CD4-positive, alpha-beta T cell treated with Interleukin-17A for 1 hour (primary cell): ENCODE measurements at places on chromosomes 16 and 17.
A peak's percentile ranks its signal among the peaks of the same experiment; 100 is the strongest.

- DNase-seq: no peak
Observed at GRCh38 chr17:78418326-78419026, 40.0 kb downstream of the PGS1 start.

- no peak for DNase-seq
Observed at GRCh38 chr17:347309-347899, 5.2 kb downstream of the RPH3AL start.

DNA sequence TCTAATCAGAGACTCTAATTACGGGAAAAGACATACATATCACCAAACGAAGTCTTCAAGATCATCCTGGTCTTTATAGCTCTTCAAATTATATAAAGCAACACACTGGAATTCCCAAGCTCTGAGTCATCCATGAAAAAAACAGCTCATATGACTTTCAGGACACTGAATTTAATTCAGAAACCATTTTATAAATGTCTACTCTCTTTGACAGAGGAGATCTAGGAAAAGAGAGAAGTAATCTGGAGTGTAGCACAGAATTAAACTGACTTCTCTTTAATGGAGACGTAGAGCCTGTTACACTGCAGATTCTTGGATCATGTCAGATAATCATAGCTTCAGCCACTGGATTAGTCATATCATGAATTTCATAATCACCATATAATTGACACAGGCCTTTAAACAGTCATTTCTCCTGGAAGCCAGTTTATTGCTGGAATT, 86.8 kb upstream of the WSB1 start:
- no peak for DNase-seq

GRCh38 chr17:69357701-69358100, 30.8 kb upstream of the ABCA5 start:
- no peak for DNase-seq

- peak; percentile 62 for DNase-seq
Observed at GRCh38 chr17:17819561-17819995, 17.2 kb downstream of the SREBF1 start.

- no peak for DNase-seq
Observed at GRCh38 chr17:4332296-4332970, 34.0 kb downstream of the UBE2G1 start.

DNA sequence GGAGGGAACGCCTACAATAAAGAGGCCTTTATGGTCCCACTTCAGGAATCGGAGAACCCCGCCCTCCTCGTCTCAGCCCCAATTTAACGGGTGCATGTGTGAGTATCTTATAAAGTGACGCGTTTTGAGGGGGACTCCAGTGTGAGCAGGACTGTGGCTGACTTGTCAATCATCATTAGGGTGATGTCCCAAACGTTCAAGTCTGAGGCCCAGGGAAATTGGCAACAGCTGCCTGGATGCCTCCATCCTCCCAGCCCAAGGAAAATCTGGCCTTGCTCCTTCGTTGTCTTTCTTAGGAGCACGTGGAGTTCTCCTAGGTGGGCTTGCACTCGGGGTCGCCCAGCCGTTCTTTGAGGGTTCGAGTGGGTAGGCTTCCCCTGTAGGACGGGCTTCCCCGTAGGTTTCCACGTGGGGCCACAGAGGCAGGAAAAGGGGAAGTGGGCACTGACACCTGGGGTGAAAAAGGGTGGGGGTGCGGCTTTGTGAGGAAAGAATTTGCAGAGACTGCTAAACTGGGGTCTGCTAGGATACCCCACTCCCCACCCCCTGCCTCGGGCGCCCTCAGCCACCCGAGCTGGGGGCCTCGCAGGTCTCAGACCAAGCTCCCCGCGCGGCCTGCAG, 561 bp upstream of the HERPUD1 start:
- DNase-seq: peak; percentile 24

- no peak for DNase-seq
Observed at GRCh38 chr17:19644493-19645210, 3.9 kb upstream of the ALDH3A2 start.

DNA sequence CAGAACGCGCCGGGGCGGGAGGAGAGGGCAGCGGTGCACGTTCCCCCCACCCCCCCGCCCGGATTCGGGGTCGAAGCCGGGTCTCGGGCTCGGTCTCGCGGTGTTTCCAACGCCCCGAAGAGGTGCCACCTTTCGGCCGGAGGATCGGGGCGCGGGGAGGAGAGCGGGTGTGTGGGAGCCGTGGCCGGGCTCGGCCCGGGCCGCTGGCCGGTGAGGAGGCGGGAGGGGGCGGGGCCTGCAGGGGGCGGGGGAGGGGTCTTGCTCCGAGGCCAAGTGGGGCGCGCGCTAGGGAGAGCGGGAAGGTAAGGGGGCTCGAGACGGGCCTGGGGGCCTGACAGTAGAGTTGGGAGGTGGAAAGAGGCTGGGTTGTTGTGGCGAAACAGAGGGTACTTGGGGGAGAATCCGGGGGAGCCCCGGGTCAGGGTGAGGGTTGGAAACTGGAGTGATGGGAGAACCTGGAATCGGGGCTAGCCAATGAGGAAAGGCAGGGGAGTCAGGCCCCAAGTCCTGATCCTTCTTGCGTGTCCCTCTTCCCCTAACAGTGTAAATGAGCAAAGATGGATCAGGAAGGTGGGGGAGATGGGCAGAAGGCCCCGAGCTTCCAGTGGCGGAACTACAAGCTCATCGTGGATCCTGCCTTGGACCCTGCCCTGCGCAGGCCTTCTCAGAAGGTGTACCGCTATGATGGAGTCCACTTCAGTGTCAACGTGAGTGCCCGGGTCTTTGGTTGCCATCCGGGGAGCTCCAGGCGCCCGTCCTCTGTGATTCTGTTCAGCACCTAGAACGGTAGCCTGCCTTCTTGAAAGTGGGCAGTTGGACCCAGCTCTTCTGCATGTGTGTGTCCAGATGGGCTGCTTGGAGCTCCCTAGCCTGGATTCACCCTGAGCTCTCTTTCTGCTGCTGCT, 873 bp downstream of the SETD1A start:
- no peak for DNase-seq

DNA sequence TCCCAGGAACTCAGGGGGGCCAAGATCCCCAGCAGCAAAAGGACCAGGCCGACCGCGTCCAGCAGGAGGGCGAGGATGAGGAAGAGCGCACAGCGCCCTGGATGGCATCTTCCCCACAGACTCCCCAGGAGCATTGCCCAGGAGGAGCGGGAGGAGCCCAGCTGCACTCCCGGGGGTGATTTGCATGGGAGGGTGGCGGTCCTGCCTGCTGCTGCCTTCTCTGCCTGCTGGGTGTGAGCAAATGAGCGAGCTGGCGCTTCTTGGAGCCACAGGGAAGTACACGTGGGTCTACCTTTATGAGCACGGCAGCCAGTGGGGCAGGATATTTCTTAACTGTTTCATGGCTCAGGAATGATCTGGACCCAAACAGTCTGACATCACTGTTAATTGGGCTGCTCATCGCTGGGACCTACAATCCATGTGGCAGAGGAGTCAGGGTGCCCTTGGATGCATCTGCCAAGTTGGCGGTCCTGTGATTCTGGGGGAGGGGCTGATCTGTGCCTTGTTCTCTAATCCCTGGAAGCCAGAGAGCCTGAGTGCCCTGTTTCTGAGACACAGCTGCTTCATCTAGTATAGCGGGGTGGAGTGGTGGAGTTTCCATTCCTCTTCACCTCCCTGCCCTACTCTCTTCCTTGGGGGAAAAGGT, at the start of gene TMEM238L:
Gene TMEM238L (minus strand): TSS at position 270 of the 646 bp plus-strand sequence. CDS start 136 bp downstream, at position 134.
- no peak for DNase-seq

DNA sequence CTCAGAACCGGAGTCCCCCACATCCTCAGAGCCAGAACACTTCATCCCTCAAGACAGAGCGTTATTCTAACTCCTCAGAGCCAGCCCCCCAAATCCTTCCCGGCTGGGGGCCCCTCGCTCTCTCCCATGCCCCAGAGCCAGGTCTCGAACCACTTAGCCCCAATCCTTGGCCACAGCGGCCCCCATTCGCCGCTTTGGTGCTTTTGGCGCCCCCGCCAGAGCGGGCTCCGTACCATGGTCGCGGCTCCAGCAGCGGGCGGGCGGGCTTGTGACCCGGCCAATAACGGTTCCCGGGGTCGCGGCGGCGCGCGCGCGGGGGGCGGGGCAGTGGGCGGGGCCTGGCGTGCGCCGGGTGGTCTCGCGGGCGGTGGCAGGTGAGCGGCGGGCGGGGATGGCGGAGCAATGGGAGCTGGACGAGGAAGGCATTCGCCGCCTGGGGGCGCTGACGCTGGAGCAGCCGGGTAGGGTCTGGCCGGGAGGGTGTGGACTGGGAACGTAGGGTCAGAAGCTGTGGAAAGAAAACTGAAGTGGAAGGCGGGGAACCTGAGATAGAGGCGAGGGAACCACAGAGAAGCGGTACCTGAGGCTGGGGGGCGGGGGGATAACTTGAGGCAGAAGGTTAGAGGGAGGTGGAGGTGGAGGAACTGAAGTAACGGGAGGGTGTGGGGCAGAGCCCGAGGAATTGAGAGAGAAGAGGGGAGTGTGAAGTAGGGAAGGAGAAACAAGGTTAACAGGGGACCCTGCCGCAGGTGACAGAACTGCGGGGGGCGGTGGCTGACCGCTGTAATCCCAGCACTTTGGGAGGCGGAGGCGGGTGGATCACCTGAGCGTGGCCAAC, at the start of the genes KCTD19 and LRRC36:
Gene KCTD19 (minus strand): TSS at position 270 of the 838 bp plus-strand sequence. CDS start 34 bp downstream, at position 236.
Gene LRRC36 (plus strand): TSS at position 344 of the 838 bp plus-strand sequence. CDS start 48 bp downstream, at position 392.
- DNase-seq: peak; percentile 65

- DNase-seq: no peak
Observed at GRCh38 chr17:48231995-48232959, 124.7 kb downstream of the SNX11 start.

DNA sequence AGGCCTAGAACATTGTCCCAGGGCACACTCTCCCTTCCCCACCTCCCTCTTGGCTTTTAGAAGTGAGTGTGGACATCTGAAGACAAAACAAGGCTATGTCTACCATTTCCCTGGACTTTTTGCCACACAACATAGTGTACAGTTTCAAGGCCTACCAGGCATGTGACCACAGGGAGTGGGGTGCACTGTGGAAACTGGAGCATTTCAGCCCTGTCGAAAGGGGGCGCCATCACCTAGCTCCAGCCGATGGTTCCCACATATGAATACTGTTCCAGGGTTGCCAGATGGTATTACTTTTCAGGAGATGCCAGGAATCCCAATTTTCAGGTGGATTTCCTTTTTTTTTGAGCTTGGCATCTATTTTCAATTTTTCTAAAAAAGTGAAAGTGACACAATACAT, 140.7 kb downstream of the KATNIP start:
- peak; percentile 21 for DNase-seq

DNA sequence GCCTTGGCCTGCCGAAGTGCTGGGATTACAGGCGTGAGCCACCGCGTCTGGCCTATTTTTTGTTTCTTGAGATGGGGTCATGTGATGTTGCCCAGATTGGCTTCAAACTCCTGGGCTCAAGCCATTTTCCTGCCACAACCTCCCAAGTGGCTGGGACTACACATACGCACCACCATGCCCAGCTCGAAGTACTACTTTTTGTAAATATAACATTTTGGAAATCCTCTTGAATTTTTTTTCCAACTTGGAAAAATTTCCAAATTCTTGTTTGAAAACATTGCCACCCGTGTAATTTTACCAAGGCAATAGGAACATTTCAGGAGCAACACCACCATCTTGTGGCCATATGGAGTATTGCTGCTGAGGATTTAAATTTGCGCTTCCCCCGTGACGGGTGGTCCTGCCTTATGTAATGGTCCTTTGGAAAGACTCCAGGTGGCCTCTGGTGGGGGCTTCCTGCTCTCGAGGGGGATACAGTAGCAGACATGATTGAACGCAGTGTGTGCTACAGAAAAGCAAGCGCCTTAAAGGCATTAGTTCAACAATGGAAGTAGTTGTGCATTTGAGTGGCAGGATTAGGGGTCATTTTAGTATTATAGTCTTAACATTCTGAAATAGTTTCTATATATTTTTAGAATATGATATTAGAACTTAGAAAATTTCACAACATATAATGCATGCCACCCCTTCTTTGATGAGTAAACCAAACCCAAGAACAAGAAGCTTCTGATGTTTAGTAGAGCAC, 8.0 kb downstream of the FLYWCH1 start:
- peak; percentile 79 for DNase-seq

DNA sequence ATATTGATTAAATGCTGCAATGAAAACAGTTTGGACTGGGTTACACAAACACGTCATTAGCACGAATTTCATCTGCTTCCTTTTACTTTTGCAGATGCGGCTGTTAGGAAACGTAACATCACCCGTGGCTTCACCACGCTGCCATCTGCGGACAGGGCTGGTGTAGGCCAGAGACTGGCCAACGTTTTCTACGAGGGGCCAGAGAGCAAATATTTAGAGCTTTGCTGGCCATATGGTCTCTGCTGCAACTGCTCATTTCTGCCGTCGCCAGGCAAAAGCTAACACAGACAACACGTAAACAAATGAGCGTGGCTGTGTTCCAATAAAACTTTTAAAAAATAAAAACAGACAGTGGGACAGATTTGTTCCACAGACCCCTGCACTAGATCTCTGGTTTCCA, 96.6 kb downstream of the ENGASE start:
- no peak for DNase-seq

GRCh38 chr17:1031711-1032110, 34.8 kb downstream of the TIMM22 start:
- DNase-seq: no peak

DNA sequence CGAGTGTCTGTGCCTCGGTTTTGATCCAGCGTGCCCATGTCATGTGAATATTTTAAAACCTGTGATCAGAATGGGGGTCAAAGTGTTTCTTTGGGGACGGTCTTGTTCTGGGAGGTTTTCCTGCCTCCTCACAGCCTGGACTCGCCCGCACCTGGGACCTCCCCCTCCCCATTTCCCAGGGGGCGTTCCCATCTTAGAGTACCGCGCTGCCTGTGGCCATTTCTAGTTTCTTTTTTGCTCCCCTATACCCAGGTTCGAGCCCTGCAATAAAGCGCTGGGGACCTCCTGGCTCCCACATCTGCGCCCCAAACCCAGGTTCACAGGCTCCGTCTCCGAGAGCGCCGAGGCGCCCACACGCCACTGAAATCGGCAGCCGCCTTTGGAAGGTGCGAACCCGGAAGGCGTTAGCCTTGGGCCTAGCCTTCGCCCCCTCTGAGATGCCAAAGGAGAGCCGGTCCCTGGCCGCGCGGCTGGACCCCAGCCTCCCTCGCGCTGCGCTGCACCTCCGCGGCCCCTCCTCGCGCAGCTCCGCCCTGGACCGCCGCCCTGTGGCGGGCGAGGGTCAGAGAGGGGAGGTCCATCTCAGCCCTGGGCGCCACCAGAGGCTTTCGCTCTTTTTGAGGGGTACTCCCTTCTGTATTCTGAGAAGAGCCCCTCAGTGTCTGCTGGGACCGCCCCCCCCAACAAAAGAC, 1.7 kb downstream of the KCNJ12 start:
- DNase-seq: no peak

- DNase-seq: no peak
Observed at GRCh38 chr17:75721463-75722011, 278 bp downstream of the ITGB4 start.
